GM23248 (cell line): ENCODE measurements at places on chromosomes 3 and 15. TPM values are rescaled to one million over a fixed set of nuclear protein-coding genes. Genes with fewer than 3 reads are reported as not detected.

DNA sequence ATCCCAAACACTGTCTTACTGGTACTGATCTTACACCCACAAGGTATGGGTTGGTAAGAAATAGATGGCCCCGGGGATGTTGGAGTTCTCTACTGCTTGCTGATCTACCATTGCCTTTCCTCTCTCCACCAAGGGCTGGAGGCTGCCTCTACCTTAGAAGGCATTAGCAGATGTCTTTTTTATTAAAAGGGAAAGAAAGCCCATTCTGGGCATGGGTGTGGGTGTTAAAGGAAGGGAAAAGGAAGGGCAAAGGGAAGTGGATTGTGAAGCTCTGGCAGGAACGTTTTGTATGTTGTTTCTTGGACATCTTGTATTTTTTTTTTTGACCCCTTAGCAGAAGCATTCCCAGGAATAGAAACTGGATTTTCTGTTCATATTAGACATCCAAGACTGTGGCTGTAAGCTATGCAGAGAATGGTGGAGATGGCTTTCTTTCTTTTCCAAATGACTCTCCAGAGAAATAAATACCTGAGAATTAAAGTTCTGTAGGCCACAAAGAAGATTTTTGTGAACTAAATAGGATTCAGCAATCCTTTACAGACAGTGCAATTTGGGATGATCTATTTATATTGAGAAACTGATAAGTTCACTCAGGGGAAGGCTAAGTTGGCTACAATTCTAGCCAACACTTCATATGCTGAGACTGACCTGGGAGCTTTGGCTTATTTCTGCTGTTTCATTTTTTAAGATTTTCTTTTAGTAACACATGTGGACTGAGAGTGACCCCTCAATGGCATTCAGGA lies 108.8 kb downstream of the TOP2B start:
- DNase-seq, result no peak

- no peak for DNase-seq
Observed at GRCh38 chr3:10602271-10602670, 96.9 kb upstream of the ATP2B2 start.

GRCh38 chr3:178826435-178827123 lies 245.0 kb downstream of the ZMAT3 start:
- DNase-seq, result no peak

DNA sequence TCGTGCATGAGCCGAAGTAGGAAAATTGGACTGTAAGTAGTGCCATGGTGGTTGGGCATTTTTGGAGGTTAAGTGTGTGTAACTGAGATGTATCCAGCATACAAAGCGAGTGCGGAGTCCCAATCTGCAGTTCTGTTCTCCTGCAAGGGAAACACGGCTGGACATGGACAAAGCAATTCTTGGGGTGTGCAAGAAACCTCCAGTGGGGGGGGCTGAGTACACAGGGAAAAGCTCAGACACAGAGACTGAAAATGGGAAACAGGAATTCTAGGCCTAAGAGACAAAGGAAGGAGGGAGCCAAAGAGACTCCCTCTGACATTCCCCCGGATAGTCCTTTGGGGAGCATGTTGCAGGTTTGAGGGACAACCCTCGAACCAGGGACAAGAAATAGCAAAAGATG lies 83.2 kb upstream of the PLSCR4 start:
- peak; percentile 56 for DNase-seq

ADIPOQ gene
- polyA plus RNA-seq, result not detected in 2 replicates

ACTC1 gene
- polyA plus RNA-seq, result 29.9 and 31.9 TPM in 2 replicates
